ENCODE measurements at places on chromosomes 13 and 19. TPM values are rescaled to one million over a fixed set of nuclear protein-coding genes. Genes with fewer than 3 reads are reported as not detected.

Gene ZNF575
- total RNA-seq, result 0.09 TPM

Gene CYP4F8
- total RNA-seq, result not detected

Gene FAAP24
- 2.2 TPM for total RNA-seq

Gene FFAR1
- total RNA-seq, result not detected

Gene S1PR4
- 0.87 TPM for total RNA-seq

Gene ZNF730
- total RNA-seq, result 0.54 TPM

Gene CGB8
- not detected for total RNA-seq

Gene CCDC169
- total RNA-seq, result 0.43 TPM

Gene CD79A
- total RNA-seq, result 0.11 TPM

Gene LILRA6
- not detected for total RNA-seq

Gene PSG6
- not detected for total RNA-seq

Gene NFIX
- total RNA-seq, result 21.7 TPM

Gene PCDH9
- 1.2 TPM for total RNA-seq

Gene ZNF823
- total RNA-seq, result 11.4 TPM

Gene KLK14
- total RNA-seq, result not detected

Gene BRME1
- 0.22 TPM for total RNA-seq

Gene KRTDAP
- not detected for total RNA-seq

Gene ZNF350
- total RNA-seq, result 11.2 TPM
